ENCODE measurements at places on chromosomes 7 and 10.
A peak's percentile ranks its signal among the peaks of the same experiment; 100 is the strongest.

- no peaks in the 10 kb centered on the region for H3K36me3 ChIP-seq
- no peaks in the 10 kb centered on the region for H3K4me1 ChIP-seq
- no peak for DNase-seq
- H3K27ac ChIP-seq, result no peak overlapping the region
- H3K27me3 ChIP-seq, result no peaks in the 10 kb centered on the region
- no peak overlapping the region for H3K4me3 ChIP-seq
Observed at GRCh38 chr7:3270362-3270761, 30.7 kb upstream of the SDK1 start.

- H3K4me1 ChIP-seq, result peaks cover 4% of the 10 kb centered on the region
- H3K36me3 ChIP-seq, result no peaks in the 10 kb centered on the region
- no peaks in the 10 kb centered on the region for H3K27me3 ChIP-seq
- H3K27ac ChIP-seq, result peak overlapping the region; percentile 85
Observed at GRCh38 chr7:2399848-2400587, 3.4 kb upstream of the CHST12 start.

DNA sequence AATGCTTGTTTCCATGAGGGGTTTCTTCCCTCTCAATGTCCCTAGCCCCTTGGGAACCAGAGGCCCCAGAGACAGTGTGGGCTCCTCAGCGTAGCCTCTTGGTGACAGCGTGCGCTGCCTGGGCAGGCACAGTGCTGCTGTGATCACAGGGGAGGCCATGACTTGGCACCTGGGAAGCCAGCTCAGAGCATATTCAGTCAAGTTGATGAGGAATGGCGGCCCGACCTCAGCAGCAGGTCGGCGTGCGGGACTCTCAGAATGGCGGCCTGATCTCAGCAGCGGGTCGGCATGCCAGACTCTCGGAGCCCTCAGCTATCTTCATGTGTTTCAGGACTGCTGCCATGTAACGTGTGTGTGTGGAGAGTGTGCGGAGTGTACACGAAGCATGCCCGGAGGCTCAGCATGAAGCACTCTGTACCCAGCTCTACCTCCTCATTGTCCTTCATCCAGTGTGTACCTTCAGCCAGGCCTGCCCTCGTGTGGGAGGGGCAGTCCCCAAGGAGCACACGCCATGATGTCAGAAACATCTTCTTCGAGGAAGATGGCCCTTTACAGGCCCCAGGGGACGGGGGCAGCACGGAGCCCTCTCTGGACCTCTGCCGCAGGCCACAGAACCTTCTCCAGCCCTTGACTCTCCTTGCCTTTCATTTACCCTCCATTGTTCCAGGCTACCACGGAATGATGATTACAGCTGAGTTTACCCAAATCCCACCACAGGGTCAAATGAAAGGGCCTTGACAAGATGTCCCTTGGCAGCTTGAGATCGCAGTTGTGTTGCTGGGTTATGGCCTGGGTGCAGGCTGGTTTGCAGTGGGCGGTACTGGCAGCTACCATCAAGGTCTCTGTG, 130.4 kb downstream of the SMURF1 start:
- no peaks in the 10 kb centered on the region for H3K4me1 ChIP-seq
- DNase-seq, result no peak
- no peak overlapping the region for H3K27ac ChIP-seq
- H3K27me3 ChIP-seq, result no peaks in the 10 kb centered on the region
- H3K36me3 ChIP-seq, result peaks cover 23% of the 10 kb centered on the region
- no peak overlapping the region for H3K4me3 ChIP-seq

DNA sequence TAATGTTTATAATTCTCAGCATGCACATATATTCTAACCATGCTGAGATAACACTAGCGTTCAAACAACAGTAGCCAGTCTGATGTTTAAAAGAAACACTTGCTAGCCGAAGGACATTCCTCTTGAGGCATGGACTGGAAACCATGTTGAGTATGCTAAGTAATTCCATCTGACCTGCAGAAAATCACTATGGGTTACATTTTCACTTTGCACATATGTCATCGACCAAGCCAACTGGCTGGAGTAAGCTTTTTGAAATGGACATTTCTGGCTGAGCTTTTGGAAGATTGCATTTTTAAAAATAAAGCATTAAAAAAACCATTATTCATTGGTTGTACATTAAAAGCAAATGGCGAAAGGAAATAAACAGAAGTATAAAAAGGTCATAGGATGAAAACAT, 88.2 kb downstream of the BBS9 start:
- H3K4me1 ChIP-seq, result no peaks in the 10 kb centered on the region
- DNase-seq, result no peak
- peaks cover 6% of the 10 kb centered on the region for H3K36me3 ChIP-seq
- H3K27ac ChIP-seq, result no peak overlapping the region
- H3K27me3 ChIP-seq, result no peaks in the 10 kb centered on the region
- H3K4me3 ChIP-seq, result no peak overlapping the region

DNA sequence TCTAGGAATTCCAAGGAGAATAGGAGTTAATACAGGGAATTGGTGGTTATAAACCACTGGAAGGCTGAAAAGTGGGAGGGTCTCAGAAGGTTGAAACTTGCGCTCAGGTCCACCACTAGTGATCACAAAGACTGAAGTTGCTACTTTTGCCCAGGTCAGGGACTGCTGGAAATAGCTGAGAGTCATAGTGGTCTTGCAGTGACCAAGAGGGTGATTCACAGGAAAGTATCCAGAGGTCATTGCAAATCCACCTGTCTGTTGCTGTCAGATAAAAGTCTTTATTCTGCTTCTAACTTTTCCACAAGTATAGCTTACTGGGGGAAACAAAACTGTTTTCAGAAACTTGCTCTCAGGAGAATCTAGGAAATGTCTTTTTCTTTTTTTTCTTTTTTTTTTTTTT, 211.5 kb upstream of the PRSS1 start:
- no peak overlapping the region for H3K27ac ChIP-seq
- DNase-seq, result no peak
- H3K36me3 ChIP-seq, result no peaks in the 10 kb centered on the region
- H3K4me3 ChIP-seq, result no peak overlapping the region

- H3K4me3 ChIP-seq, result no peak overlapping the region
- H3K36me3 ChIP-seq, result no peaks in the 10 kb centered on the region
Observed at GRCh38 chr10:60182691-60183090, 207.0 kb downstream of the ANK3 start.

DNA sequence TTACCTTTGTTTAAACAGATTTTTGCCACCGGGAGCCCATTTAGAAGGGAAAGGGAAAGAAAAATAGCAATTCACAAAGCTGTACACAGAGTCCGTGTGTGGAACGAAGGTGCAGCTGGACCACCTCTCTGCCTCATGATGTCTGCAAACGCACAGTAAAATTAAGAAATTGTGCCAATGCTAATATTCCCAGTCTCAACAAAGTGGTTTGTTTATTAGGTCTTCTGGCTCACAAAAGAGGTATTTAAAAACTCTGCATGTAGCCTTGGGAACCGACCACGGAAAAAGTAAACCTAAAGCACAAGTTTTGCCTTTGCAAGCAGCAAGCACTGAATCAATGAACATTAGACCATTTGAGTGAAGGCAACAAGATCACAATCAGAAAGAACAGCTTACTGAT, 57.7 kb downstream of the CREB3L2 start:
- H3K27ac ChIP-seq, result no peak overlapping the region
- no peaks in the 10 kb centered on the region for H3K27me3 ChIP-seq
- no peaks in the 10 kb centered on the region for H3K36me3 ChIP-seq
- H3K4me3 ChIP-seq, result no peak overlapping the region
- peaks cover 36% of the 10 kb centered on the region for H3K4me1 ChIP-seq
- no peak for DNase-seq

DNA sequence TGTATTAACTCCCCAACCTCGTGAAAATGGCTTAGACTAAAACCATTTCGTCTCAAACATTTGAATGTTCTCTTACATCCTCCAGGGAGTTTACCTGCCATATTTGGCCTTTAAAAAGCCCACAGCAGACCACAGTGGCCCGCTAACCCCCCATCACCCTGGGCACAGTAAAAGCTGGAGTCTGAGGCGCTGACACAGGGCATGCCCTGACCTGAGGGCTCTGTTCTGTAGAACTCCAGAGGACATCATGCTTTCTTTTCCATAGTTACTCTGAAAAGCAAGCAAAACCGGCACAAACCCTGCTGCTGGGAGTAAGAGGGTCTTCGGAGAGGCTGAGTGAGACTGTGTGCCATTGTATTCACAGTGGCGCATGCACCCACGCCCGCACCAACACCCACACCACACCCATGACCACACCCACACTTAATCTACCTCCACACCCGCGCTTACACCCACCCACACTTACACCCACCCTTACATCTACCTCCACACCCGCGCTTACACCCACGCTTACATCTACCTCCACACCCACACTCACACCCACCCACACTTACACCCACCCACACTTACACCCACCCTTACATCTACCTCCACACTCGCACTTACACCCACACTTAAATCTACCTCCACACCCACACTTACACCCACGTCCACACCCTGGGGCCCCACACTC, 32.1 kb downstream of the LRRC27 start:
- H3K4me3 ChIP-seq, result no peak overlapping the region
- no peaks in the 10 kb centered on the region for H3K27me3 ChIP-seq
- DNase-seq, result no peak
- no peak overlapping the region for H3K27ac ChIP-seq
- no peaks in the 10 kb centered on the region for H3K36me3 ChIP-seq
- no peaks in the 10 kb centered on the region for H3K4me1 ChIP-seq

DNA sequence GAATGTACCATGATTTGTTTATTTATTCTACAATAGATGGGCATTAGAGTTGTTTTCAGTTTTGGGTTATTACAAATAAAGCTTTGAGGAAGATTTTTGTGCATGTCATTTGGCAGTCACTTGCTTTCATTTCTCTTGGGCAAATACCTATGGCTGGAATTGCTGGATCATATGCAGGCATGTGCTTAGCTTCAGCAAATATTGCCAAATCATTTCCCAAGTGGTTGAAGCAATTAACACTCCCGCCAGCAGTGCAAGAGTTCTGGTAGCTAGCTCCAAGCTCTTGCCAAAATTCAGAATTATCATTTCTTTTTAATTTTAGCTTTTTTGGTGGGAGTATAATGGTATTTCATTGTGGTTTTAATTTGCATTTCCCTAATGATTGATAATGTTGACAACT, 32.9 kb upstream of the PCBD1 start:
- H3K36me3 ChIP-seq, result no peaks in the 10 kb centered on the region
- H3K4me3 ChIP-seq, result no peak overlapping the region
- H3K4me1 ChIP-seq, result no peaks in the 10 kb centered on the region
- no peak overlapping the region for H3K27ac ChIP-seq

DNA sequence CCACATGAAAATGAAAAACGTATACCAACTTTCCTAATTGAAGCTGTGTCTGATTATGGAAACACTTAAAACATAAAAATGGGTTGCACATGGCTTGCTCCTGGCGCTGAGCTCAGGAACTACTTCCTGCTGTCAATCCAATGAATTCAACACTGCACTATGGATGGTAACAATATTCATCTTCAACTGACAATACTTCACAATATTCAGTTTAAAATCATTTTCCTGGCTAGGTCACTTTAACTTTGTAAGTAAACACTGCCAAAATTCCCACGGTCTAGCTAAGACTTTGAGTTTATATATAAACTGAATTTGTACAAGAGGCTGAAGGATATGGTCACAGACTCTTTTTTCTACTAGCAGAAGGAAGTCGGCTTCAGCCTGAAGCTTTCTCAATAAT, 556.9 kb downstream of the TNS3 start:
- H3K27me3 ChIP-seq, result no peaks in the 10 kb centered on the region
- no peak overlapping the region for H3K4me3 ChIP-seq
- no peak for DNase-seq
- no peaks in the 10 kb centered on the region for H3K36me3 ChIP-seq

DNA sequence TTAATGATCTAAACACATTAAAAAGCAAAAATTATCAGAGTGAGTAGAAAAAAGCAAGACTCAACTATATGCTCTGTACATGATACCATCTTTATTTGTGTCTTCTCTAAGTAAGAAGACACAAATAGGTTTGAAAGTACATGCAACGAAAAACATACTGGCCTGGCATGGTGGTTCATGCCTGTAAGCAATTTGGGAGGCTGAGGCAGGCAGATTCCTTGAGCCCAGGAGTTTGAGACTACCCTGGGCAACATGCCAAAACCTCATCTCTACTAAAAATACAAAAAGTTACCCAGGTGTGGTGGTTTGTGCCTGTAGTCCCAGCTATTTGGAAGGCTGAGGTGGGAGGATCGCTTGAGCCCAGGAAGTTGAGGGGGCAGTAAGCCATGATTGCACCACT, 78.1 kb upstream of the TOMM7 start:
- H3K27ac ChIP-seq, result no peak overlapping the region
- H3K4me1 ChIP-seq, result peaks cover 6% of the 10 kb centered on the region
- no peaks in the 10 kb centered on the region for H3K27me3 ChIP-seq
- H3K36me3 ChIP-seq, result no peaks in the 10 kb centered on the region
- no peak for DNase-seq

DNA sequence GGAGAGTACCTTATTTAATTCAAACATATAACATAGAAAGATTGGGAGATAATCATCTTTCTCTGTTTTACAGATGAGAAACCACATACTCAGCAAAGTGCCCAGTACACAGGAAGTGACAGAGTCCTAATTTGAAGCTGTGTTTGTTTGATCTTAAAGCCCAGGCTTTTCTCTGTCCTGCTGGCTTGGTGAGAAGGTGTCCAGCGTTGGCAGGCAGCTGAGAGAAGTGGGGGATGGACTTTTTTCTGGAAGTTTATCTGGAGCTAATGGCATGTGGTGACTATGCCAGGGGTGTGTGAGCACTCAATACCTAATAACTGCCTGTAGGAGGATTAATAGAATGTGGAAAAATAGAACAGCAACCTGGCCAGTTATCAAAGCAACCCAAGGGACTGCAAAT, 60.8 kb downstream of the NPSR1 start:
- DNase-seq, result no peak
- no peaks in the 10 kb centered on the region for H3K4me1 ChIP-seq
- H3K27ac ChIP-seq, result no peak overlapping the region
- H3K4me3 ChIP-seq, result no peak overlapping the region
- peaks cover 5% of the 10 kb centered on the region for H3K36me3 ChIP-seq

DNA sequence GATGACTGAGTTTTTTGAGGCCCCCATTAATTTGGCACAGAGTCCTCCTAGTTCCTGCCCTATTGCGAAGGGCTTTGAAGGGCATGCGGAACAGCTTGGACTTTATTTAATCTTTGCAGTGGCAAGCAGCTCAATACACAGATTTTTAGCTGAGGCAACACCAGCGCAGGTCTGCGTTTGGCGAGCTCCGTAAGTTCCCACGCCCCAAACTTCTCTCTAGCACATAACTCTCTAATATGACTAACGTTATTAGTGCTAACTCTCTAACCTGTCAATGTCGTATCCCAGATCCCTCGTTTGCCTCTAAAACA, 366 bp upstream of the TAF3 start:
- H3K27me3 ChIP-seq, result peaks cover 3% of the 10 kb centered on the region
- no peak for DNase-seq
- H3K4me3 ChIP-seq, result peak overlapping the region; percentile 90

- DNase-seq, result no peak
- H3K36me3 ChIP-seq, result peaks cover 14% of the 10 kb centered on the region
- no peak overlapping the region for H3K27ac ChIP-seq
- no peaks in the 10 kb centered on the region for H3K27me3 ChIP-seq
Observed at GRCh38 chr7:1545417-1546246, 10.4 kb downstream of the TMEM184A start.

GRCh38 chr7:67105377-67105776, 108.7 kb downstream of the TYW1 start:
- H3K4me3 ChIP-seq, result no peak overlapping the region
- no peak overlapping the region for H3K27ac ChIP-seq
- no peaks in the 10 kb centered on the region for H3K4me1 ChIP-seq

GRCh38 chr10:11246752-11247467, 229.2 kb downstream of the CELF2 start:
- H3K4me1 ChIP-seq, result no peaks in the 10 kb centered on the region
- H3K4me3 ChIP-seq, result no peak overlapping the region
- peaks cover 4% of the 10 kb centered on the region for H3K36me3 ChIP-seq
- H3K27ac ChIP-seq, result no peak overlapping the region
- H3K27me3 ChIP-seq, result no peaks in the 10 kb centered on the region
- no peak for DNase-seq

GRCh38 chr7:45150199-45150598, 7.4 kb upstream of the RAMP3 start:
- no peaks in the 10 kb centered on the region for H3K4me1 ChIP-seq
- no peak overlapping the region for H3K4me3 ChIP-seq
- no peak overlapping the region for H3K27ac ChIP-seq
- no peaks in the 10 kb centered on the region for H3K36me3 ChIP-seq
